Foreskin fibroblast (primary cell): ENCODE measurements at places on chromosomes 6 and 20.

- no peak for DNase-seq
Observed at GRCh38 chr20:29878281-29878741, 1379.2 kb upstream of the DEFB115 start.

- peak; percentile 66 for DNase-seq
Observed at GRCh38 chr20:38114353-38114791, 50.7 kb downstream of the TGM2 start.

DNA sequence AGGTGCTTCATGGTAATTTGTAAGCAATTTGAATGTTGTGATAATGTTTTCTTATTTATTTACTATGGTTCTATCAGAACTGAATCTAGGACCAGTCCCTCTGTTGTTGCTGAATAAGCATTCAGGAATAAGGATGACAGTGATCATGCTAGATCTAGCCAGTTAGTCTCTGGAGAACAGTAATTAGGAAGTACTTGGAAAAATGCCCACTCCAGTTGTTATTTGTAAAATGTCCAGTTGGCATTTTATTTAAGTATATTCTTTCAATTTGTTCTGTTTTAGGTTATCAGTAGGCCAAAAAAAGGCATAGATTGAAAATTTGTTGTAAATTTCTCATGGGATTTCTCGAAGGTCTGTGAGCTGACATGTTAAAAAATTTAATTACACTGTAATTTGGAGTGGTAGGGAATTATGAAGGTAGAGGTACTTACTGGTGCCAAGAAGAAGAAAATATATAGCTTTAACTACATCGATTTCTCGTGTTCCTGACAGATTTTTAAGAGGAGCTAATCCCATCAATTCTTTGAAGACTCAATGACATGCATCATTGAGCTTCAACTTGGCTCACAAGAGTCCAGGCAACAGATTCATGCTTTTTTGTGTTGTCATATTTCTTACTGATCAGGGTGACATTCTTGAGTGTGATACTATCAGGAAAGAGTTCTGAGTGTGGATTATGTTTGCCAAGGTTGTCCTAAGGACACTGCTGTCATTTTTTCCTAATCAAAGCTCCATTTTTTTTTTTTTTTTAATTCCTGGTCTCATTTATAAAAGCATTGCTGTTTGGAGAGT lies 177.3 kb downstream of the CARMIL1 start:
- DNase-seq: no peak

DNA sequence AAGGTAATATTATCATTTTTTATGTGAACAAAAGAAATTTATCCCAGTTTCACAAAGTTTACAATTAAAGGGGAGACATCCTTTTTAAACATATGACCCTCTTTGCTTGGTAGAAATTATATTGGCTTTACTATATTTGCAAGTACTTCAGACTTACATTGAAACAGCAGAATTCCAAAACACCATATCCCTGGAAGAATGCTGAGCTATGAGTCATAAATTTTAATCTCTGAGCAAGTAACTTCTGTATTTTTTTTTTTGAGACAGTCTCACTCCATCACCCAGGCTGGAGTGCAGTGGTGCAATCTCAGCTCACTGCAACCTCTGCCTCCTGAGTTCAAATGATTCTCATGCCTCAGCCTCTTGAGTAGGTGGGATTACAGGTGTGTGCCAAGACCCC lies 240.4 kb downstream of the TBC1D32 start:
- DNase-seq: peak; percentile 12

- DNase-seq: no peak
Observed at GRCh38 chr20:63934271-63935068, 21.7 kb downstream of the UCKL1 start.

DNA sequence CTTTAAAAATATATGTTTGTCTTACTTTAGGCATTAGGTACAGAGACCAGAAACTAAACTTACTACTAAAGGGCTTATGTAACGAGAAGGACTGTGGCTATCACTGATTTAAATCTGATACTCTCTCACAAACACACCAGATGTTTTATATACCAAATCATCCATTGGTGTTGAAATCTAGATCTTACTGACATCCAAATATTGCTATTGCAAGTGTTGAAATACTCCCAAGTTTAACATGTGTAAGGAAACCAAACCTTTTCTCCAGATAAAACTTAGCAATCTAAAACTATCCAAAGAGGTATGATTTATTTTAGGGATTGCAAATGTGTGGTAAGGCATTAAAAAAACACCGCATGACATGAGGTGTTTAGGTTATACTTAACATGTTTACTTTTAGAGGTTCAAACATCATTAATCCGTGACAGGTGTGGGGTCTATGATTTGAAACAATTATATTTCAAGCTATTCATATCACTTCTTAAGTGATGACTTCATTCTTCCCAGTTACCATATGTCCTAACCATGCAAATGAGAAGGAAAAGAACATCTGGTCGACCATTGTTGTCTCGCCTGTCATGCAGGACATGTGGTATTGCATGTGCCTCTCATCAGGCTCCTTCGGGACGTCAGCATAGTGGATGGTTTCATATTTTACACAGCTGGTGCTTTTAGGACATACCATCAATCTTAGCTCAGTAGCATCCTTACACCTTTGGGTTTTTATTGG lies 168.3 kb upstream of the SPACA1 start:
- no peak for DNase-seq

- no peak for DNase-seq
Observed at GRCh38 chr20:22566876-22567658, 17.3 kb downstream of the FOXA2 start.

GRCh38 chr6:156848533-156848932 lies 71.4 kb downstream of the ARID1B start:
- DNase-seq: no peak

- peak; percentile 64 for DNase-seq
Observed at GRCh38 chr6:113344969-113345368, 512.2 kb upstream of the MARCKS start.
